ENCODE measurements at places on chromosomes 7 and 10. TPM values are rescaled to one million over a fixed set of nuclear protein-coding genes. Genes with fewer than 3 reads are reported as not detected.

The ZNF804B gene
- not detected for total RNA-seq

The CAMK2B gene
- 2.4 TPM for total RNA-seq

The PLEKHS1 gene
- not detected for total RNA-seq

The C10orf143 gene
- 2.7 TPM for total RNA-seq

DNA sequence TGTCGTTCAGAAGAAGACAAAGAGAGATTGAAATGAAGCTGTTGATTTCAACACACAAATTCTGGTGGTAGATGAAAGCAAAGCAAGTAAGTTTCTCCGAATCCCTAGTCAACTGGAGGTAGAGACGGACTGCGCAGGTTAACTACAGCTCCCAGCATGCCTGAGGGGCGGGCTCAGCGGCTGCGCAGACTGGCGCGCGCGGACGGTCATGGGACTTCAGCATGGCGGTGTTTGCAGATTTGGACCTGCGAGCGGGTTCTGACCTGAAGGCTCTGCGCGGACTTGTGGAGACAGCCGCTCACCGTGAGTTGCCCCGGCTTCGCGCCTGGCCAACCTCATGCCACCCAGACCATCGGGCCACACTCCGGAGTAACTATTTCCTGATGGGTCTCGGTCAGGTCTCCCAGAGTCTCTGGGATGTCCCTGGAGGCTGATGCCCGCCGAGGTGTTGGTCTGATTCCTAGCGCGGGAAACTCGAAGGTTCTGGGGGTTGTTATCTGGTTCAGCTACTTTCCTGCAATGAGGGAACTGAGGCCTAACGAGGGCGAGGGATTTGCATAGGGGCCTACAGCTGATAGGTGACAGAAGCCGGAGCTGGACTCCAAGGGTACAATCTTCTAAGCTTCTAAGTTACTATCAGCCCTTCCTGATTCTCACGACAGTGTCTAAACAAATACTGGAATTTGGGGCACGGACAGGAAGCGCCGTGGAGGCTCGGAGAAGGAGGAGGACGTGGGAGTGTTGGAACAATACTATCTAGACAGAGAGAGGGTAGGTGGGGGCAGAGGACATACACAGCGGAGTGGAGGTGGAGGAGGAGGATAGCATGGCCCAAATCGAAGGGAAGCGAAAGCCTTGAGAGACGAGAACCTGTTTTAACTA, at the start of gene RPP30:
RPP30 (plus strand) TSS at position 209 of the 882 bp plus-strand sequence; CDS start at position 222, 13 bp downstream.
- peak; percentile 67 for DNase-seq

DNA sequence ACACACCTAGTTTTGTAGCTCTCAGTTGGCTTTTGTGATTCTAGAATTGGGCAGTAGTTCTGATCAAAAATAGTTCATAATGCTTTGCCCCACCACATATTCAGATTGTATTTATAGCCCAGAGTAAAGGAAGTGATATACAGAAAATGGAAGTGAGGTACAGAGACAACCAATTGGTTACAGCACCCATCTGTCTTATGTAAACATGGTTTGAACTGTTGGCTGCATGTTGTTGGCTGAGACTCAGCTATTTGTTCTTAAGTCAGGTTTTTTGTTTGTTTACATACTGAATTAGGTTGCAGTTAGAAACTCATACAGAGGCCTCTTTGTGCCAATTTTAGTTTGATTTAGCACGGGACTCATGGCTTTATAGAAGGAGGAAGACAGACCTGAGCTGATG, 158.9 kb upstream of the GPR26 start:
- no peak for DNase-seq

DNA sequence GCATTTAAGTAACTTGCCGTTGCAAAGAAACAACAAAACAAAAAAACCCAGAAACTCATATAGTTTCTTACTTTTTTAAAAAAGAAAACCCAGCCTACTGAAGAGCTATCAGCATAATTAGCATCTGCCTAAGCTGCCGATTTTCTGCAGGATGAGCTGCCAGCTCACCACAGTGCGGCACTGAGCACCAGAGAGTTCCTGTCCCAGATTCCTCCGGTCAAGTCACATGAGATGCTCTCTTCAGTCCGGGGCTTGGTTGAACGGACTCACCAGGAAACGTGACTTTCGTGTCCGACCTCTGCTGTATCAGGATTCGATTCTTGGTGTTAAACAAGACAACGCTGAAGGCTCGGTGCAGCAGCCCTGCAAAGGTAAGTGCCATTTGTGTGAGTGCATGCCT, 3.2 kb downstream of the IDI2 start:
- no peak for DNase-seq

DNA sequence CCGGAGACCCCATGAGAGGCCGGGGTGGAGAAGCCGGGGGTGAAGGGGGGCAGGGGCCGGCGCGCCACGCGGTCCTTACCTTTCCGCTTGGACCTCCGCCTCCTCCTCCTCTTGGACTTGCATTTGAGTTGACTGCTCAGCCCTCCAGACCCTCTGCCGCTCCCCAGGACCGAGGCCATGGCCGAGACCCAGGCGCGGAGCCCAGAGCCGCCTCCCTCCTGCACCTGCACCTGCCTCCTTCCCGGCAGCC, 428 bp downstream of the ADARB2 start:
- no peak for DNase-seq

- no peak for DNase-seq
Observed at GRCh38 chr10:46223626-46224413, 63.0 kb upstream of the ANTXRL start.

DNA sequence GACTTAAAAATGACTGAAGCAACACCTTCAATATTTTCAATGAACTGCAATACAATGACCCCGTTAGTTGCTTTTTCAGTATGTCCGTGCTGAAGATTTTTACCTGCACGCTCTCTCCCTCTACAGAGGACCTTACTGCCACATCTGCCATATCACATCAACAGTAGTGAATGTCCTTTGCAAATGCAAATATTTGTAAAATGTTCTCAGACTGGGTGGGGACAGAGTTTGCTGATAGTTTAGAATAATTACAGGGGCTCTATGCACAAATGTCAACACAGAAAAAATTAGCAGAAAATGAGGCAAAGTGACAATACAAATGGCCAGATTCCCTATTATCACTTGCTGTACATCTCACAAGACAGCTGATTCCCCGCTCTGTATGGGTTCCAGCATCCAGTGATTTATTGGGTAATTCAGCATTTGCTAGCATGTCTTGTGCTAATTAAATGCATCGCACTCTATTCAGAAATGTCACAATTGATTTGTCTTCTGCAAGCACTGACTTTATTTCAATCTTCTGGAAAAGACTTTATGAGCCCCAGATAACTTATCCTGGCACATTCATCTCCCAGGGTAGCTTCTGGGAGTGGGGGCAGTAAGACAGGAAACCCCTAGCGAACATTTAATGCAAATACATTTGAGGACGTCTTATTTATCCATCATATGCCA, 69.1 kb upstream of the PTER start:
- no peak for DNase-seq

- DNase-seq, result no peak
Observed at GRCh38 chr7:68121655-68122054, 1125.0 kb downstream of the TYW1 start.

- no peak for DNase-seq
Observed at GRCh38 chr7:91280604-91281003, 16.4 kb downstream of the FZD1 start.

- DNase-seq, result no peak
Observed at GRCh38 chr7:35355199-35355598, 101.3 kb upstream of the TBX20 start.
